Stimulated activated CD4-positive, alpha-beta T cell treated with anti-CD3 and anti-CD28 coated beads, TNF-alpha, amount 100 ng/mL, for 1 hour (primary cell): ENCODE measurements at places on chromosomes 3 and 15.

DNA sequence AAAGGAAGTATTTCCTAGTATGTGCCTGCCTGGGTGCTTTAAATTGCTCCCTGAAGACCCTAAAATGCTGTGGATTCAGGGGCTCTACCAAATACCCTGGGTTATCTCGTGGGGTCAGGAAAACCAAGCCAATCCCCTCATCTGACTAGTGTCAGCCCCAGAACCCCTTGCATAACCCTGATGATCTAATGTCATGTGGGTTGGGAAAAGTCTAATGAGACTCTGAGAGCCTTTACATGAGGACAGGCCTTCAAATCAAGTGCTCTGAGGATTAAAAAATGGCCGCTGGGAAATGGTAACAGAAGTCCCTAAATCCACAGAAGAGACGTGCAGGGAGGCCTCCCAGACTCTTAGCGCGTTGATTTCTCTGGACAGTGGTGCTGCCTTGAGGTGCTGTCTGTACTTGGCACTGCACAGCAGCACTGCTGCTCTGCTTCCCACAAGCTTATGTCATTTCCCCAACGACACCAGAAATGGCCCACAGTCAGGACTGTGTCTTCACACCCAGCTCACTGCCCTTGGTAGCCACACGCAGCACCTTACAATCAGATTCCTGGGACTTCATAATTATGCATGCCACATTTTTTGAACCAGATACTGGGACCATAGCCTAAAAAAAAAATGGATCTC lies 16.6 kb downstream of the EIF4E3 start:
- DNase-seq, result no peak

- DNase-seq, result no peak
Measured at GRCh38 chr3:25531971-25532370, 103.9 kb downstream of the RARB start.

DNA sequence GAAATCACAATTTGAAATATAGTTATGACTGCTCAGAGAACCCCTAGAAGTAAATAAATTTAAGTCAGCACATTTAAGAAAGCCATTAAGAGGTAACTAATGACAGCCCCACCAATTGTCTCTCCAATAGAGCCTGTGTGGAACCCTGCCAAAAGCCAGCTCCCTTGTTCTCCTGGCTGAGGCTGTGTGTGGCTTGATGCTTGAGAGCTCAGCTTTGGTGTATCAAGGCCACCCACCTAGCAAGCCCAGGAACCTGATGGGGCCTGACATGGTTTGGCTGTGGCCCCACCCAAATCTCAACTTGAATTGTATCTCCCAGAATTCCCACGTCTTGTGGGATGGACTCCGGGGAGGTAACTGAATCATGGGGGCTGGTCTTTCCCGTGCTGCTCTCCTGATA lies 106.9 kb downstream of the LRRN1 start:
- no peak for DNase-seq

GRCh38 chr3:126544596-126545281 lies 14.0 kb downstream of the C3orf22 start:
- DNase-seq, result no peak

GRCh38 chr15:25368850-25369249 lies 70.0 kb downstream of the UBE3A start:
- DNase-seq, result no peak

- DNase-seq, result no peak
Measured at GRCh38 chr15:88181613-88182012, 74.9 kb downstream of the NTRK3 start.

GRCh38 chr15:77907824-77908751 lies 169.4 kb downstream of the TBC1D2B start:
- peak; percentile 45 for DNase-seq

- DNase-seq, result no peak
Measured at GRCh38 chr15:91737151-91737818, 116.2 kb upstream of the SLCO3A1 start.

GRCh38 chr3:130811557-130811956 lies 64.9 kb upstream of the PIK3R4 start:
- no peak for DNase-seq

DNA sequence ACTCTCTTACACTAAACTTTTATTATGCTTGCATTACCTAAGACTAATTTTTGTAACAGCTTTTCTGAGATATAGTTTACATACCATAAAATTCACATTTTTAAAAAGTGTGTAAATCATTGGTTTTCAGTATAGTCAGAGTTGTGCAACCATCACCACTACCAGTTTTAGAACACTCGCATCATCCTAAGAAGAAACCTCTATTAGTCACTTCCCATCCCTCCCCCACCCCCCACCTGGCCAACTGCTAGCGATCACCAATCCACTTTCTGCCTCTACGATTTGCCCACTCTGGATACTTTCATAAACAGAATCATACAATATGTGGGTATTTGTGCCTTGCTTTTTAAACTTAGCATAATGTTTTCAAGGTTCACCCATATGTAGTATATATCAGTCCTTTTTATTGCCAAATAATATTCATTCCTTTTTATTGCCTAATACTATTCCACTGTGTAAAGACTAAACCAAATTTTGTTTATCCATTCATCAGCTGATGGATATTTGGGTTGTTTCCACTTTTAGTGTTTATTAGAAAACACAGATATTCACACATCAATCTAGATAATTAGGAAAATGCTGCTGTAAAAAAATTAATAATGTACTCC lies 23.0 kb downstream of the UBP1 start:
- DNase-seq, result no peak

- no peak for DNase-seq
Measured at GRCh38 chr15:25930931-25931330, 67.8 kb upstream of the ATP10A start.

GRCh38 chr3:13506680-13507079 lies 26.6 kb downstream of the HDAC11 start:
- no peak for DNase-seq

GRCh38 chr3:148873977-148874376 lies 8.9 kb downstream of the CPA3 start:
- no peak for DNase-seq

DNA sequence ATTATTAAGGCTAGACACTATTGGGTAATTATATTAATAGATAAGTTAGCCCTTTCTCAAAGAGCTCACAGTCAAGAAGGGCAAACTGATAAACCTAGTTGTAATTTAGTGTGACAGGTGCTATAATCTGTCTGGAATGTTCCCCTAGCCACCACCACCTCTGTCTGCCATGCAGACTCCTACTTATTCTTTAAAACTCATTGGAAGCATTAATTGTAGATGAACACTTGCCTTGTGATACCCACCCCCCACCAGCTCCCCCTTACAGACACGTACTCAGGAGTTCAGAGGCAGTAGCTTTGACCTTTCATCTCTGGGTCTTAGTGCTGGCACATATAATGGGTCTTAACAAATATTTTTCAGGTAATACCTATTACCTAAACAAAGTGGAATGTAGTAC lies 195.9 kb downstream of the TP63 start:
- DNase-seq, result no peak

GRCh38 chr15:65833501-65834205 lies 35.6 kb upstream of the RAB11A start:
- peak; percentile 22 for DNase-seq
